Effector memory CD8-positive, alpha-beta T cell (primary cell): ENCODE measurements at places on chromosomes 6 and 20.

DNA sequence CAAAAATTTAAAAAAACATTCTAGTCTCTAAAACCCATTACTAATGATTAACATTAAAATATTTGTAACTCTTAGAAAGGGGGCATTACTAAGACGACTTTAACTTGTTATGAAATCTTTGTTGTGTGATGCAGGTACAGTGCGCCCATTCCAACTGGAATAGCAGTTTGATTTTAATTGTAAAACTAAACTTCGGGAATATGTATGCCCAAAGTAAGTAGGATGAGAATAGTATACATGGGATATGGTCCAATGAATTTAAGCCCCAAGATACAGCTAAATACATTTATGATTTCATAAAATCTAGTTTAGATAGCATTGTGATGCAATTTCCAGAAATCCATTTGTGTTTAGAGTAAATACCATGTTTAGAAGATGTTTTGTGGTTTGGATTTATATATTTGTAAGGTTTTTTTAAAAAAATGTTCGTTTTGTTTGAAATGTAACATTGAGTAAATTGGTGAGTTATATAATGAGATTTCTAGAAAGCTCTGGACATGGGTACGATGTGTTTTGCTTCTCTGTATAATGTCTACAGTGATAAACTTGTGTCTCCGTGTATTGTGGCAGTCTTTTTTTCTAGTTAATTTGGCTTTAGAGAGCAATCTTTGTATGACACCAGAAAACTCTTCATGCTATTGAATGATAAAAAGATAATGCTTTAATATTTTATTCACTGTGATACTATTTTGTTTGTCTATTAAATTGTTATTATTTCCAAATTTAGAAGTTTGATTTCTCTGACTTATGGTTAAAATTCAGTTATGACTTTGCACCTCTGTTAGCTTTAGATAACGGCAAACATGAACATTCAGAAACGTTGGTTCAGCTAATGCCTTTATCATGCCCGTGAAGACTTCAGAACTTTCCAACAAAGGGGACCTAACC lies 54.8 kb downstream of the RNF182 start:
- no peak for DNase-seq

GRCh38 chr6:100846276-100846675 lies 34.9 kb downstream of the ASCC3 start:
- no peak for DNase-seq

- peak; percentile 48 for DNase-seq
These were observed 368.9 kb downstream of the LAMA2 start for GRCh38 chr6:129251669-129252376.

DNA sequence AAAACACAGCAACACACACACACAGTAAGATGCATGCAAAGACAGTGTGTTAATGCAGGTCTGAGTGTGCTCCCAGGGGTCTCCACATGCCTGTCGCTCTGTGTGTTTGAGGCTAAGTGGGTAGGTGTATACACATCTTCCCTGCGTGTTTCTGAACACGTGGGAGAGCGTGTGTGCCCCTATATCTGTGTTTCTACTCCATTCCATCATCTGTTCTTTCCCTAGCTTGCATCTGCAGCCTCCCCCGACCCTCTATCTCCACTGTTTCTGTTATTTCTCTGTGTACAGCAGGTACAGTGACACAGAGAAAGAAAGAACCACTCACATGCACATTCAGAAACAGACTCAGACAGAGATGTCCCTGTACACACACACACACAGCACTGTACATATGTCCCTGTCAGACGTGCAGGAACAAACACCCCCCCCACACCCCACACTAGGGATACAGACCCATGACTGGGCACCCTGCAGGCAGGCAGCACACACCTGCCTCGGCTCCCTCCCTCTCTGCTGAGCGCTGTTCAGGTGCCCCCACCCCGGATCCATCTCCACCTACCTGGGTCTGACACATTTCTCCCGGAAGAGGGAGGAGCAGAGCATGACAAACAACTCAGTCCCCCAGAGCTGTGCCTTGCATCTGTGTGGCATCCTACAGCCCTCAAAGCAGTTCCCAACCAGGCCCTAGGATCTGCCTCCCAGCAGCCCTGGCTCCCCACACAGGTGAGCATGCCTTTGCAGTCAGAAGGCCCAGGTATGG lies 27.6 kb downstream of the KCNK15 start:
- DNase-seq: no peak

DNA sequence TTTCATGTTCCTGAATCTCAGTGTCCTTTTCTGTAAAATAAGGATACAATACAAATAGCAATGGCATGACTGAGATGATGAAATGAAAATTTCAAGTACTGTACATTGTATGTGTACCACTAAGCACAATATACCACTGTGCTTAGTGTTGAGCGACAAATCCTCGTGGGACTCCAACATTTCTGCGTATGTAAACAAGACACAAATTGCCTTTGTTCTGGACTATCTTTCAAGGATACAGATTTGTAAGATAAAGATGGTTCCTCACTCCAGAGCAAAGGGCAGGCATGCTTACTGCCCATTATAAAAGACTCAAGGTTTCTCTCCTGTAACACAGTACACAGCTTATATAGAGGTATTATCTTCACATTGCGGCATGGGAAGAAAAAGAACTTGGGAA lies 6.0 kb downstream of the RARS2 start:
- no peak for DNase-seq

DNA sequence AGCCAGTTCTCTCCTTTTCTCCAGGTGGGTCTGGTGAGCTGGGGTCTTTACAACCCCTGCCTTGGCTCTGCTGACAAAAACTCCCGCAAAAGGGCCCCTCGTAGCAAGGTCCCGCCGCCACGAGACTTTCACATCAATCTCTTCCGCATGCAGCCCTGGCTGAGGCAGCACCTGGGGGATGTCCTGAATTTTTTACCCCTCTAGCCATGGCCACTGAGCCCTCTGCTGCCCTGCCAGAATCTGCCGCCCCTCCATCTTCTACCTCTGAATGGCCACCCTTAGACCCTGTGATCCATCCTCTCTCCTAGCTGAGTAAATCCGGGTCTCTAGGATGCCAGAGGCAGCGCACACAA lies 765 bp upstream of the CFB start:
- DNase-seq: no peak

GRCh38 chr6:39063526-39063925 lies 14.9 kb downstream of the GLP1R start:
- DNase-seq: no peak

DNA sequence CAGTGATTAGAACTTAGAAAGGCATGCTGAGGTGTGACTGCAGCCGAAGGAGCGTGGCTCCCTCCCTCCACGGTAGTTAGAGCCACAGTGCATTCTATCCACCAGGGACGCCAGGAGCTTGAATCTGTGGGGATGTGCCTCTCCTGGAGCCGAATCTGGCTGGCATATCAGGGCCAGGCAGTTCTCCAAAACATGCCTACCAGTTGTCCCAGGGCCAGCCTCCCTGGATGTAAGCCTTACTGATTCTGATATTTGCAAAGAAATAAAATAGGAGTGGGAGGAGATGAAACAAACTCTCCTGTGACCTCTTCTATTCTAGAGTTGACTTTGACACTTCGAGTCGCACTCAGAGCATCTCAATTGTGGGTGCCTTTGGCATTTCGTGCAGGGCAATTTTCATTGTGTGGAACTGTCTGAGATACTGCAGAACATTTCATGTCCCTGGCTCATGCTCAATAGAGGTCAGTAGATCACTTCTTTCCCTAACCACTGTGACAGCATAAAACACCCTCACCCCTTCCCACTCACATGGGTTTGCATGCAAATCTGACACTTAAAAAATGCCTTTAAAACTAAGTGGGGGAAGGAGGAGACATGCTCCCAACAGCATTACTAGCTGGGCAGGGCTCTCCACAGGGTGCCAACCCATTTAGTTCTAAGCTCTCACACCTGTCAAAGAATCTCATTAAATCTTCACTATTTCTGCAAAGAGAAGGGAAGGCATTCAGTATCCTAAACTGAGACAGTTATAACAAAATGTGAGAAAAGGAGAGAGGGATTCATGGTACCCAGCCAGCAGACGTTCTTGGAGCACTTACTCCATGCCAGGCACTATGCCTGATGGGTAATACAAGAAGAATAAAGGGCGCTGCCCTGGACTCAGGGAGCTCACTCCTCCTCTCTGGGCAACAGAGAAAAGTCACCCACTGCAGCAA lies 378.9 kb downstream of the PREX1 start:
- no peak for DNase-seq

DNA sequence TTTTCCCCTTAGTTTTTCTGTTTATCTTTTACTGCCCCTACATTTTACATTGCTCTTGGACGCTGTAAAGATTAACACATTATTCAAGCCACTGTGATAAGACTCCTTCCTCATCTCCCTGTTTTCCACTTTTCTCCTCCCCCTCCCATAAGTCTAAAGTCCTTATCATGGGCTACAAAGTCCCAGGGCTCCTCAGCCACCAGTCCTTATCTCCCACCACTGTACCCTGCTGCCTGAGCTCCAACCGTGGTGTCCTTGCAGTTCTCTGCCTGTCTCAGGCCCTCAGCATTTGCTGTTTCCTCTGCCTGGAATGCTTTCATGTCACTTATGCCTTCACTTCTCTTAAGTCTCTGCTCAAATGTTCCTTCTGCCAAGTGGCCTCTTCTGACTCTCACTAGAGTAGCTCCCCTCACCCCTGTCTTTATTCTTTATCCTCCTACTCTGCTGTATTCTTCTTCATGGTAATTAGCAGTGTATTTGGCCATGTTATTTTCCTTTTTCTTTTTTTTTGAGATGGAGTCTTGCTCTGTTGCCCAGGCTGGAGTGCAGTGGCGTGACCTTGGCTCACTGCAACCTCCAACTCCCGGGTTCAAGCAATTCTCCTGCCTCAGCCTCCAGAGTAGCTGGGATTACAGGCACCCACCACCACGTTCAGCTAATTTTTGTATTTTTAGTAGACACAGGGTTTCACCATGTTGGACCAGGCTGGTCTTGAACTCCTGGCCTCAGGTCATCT lies 10.8 kb upstream of the LATS1 start:
- no peak for DNase-seq

DNA sequence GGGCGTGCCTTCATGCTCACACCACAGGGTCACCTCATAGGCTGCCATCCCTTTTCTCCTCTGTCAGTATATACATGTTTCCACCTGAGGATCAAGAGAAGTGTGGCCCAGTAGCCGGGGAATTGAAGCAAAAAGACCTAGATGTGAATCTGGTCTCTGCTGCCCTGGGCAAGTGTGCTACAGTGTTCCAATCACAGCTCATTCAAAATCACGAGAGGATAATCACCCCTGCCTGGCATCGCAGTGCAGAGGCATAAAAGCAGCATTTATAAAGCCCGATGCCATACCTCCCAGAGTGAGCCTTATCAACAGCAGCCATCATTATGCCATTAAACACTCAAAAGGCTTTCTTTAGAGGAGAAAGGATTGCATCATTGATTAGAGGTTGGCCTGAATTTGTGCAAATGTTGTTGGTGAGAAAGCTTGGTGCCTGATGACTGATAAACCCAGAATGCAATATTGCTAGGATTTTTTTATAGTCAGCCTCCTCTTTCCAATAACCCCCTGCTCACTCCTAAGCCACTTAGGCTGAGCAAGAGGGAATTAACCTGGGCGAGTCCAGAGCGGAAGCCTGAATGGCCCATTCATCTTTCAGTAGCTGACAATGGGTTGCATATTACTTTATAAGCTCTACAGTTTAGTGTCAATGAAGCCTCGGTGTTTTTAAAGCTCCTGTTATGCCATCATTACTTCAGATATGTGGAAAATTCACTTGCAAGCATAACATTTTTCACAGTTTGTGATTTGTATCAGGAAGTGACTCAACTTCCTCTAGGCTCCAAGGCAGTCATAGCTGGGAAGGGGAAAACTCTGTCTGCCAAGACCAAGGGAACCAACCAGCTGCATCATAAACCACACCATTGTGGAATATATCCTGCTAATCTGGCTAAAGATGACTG lies 92.5 kb upstream of the NXT1 start:
- DNase-seq: no peak

GRCh38 chr6:138953451-138953850 lies 34.6 kb downstream of the REPS1 start:
- no peak for DNase-seq

DNA sequence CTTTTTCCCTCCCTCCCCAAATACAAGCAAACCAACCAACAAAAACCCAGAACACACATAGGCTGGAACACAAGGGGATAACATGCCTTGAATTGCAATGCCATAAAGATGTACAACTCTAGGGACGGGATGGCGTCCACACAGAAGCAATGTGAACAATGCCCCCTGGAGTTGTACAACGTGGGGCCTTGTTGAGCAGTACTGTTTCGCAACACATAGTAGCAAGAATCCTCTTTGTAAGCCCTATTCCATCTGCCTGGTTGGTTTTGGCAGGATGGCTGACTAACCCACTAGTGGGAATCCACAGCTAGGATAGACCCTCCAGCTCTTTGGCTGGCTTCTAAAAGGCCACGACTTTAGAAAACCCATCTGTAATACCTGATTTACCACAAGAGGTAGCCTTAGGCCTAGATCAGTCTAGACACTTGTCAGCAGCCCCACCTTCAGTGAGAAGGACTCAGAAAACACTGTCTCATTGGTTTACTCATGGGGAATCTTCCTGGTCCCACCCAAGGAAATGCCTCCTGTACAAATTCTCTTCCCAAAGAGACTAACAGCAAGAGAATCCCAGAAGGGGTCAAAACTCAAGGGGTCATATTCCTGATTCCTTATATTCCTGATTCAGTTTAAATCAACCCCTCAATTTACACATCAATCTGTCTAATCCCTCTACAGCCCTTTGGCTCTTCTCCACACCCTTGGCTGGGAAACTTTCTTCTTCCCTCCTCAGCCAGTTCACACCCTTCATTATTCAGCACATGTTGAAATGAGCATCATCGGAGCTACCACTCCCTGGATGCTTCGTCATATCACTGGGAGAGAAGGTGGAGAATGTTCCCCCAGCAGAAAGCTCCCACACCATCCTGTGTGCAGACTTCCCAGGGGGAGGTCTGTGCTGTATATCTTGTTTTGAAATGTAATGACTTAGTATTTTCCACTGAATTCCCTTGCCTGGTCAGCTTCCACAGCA lies 622.4 kb upstream of the FLRT3 start:
- DNase-seq: no peak
